Activated CD8-positive, alpha-beta memory T cell treated with anti-CD3 and anti-CD28 coated beads, Interleukin-2, amount 10 ng/mL, durations not matched to agents 7 days and 5 days (primary cell): ENCODE measurements at places on chromosomes 2 and 18.

DNA sequence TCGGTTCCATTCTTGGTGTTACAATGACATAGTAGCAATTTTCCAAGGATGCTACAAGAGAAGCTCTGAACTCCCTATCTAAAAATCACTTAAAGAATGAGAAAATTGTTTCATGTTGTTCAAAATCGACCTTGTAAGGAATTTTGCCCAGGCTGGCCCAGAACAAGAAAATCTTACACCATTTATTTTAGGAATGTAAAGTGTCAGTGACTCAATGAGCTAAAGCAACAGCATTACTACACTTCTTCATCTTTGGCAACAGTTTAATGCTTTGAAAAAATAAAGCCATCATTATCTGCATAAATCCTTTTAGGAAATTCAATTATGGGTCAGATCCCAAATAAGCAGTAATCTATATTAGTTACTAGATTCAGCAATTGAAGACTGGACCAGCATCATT is 38.6 kb downstream of the SLC25A12 start:
- no peak for DNase-seq

GRCh38 chr2:148906124-148906523 is 31.1 kb downstream of the KIF5C start:
- DNase-seq, result no peak

DNA sequence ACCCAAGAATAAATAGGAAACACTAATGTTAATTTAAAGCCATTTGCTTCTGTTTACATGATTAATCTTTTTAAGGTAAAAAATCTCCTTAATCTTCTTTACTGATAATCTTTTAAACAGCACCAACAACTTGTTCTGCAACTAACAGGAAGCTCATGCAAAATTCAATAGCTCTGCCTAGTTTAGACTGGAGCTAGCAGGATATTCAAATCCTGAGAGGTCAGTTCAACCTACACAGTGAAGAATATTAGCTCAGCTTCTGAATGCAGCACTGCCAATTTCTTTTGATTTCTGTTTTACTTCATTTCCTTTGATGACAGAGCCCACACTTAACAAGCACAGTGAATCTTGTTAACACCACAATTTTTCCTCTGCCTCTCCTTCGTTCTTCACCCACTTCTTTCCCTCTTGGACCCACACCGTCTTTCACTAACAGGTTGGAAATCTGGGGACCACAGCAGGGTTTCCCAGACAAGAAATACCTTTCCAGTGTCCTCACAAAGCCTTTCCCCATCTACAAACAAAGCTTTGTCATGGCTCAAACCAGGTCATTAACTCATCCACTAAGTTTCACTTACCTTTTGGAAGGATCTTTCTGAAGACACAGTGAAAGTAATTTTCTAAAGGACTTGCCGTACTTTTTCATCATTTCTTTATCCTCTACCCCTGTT is 109.8 kb downstream of the STK39 start:
- no peak for DNase-seq

DNA sequence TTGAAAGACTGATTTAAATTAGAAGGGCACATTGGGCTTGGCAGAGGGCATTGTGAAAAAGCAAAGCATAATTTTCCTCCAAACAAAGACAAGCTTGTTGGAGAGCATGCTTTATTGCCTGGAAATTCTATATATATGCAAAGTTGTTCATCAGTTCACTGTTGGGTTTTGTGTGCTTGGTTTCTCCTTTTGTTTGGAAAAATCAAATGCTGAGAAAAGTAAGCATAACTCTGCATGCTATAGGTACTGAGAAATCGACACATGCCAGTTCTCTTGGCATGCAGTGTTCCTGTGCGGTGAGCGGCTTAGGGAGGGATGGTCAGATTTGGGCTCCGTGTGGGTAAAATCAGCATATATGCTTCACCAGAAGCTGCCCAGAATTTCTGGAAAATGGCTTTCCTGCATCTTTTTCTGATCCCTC is 161.0 kb downstream of the RAPGEF4 start:
- DNase-seq, result no peak

DNA sequence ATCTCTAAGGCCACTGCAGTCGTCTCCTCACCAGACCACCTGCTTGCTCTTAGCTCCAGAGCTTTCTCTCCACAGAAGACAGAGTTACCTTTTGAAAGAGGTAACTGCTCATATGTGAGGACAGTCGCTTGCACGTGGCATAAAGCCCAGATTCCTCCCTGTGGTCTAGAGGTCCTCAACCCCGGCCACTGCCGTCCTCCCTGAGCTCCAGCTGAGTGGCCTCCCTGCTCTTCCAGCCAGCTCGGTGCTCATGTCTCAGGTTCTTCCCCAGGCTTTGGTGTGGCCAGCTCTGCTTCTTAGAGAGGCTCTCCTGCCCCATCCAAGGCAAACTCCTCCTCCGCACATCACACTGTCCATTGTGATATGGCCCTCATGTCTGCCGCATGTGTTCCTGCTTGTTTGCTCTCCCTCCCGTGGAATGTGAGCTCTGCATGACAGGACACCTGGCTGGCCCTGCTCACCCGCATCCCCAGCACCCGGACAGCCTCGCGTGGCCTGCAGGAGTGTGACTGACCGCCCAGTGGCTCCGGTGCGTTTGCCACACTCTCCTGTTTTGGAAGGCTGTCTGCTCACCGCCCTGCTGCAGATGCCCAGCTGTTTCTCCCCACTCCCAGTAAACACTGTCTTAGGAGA is 91.5 kb upstream of the LDLRAD4 start:
- DNase-seq, result no peak

GRCh38 chr2:227592694-227593387 is 5.9 kb upstream of the SCYGR2 start:
- DNase-seq, result no peak

DNA sequence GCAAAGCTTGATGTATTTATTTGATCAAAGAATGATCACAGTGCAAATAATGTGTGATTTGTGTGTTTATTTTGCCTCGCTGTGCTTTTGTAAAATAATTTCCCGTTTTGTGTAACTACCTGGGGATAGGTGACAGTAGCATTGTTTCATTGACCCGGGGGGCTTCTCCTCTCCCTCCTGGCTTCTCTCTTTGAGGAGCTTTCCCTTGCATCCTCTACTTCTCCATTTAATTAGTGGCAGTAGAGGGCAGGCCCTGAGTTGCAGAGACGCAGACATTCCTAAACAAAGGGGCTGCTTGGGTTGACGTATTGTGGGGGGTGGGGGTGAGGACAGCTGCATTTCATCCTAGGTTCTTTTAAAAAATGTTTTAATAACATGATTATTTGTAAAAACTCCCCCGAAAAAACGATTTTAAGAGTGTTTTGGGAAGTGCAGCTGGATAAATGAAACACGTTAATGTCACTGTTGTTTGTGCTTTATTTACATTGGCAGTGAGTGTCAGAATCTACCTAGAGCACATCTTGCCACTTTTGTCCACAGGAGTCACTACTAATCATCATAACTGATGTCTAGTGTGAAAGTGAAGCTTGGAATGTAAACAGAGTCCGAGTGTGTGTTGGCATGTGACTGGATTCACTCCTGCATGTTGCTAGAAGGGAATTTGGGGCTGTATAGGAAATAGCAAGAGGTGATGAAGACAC is 2.2 kb downstream of the NEDD4L start:
- DNase-seq, result no peak

- DNase-seq, result peak; percentile 85
Measured at GRCh38 chr2:43174368-43174916, 52.0 kb downstream of the ZFP36L2 start.

GRCh38 chr2:100934504-100935371 is 67.4 kb upstream of the RPL31 start:
- DNase-seq, result no peak

- DNase-seq, result no peak
Measured at GRCh38 chr2:9150906-9151305, 55.7 kb upstream of the ASAP2 start.

- no peak for DNase-seq
Measured at GRCh38 chr2:172734711-172735581, 699 bp upstream of the RAPGEF4 start.

GRCh38 chr2:173914055-173914927 is 50.9 kb downstream of the SP3 start:
- DNase-seq, result no peak

DNA sequence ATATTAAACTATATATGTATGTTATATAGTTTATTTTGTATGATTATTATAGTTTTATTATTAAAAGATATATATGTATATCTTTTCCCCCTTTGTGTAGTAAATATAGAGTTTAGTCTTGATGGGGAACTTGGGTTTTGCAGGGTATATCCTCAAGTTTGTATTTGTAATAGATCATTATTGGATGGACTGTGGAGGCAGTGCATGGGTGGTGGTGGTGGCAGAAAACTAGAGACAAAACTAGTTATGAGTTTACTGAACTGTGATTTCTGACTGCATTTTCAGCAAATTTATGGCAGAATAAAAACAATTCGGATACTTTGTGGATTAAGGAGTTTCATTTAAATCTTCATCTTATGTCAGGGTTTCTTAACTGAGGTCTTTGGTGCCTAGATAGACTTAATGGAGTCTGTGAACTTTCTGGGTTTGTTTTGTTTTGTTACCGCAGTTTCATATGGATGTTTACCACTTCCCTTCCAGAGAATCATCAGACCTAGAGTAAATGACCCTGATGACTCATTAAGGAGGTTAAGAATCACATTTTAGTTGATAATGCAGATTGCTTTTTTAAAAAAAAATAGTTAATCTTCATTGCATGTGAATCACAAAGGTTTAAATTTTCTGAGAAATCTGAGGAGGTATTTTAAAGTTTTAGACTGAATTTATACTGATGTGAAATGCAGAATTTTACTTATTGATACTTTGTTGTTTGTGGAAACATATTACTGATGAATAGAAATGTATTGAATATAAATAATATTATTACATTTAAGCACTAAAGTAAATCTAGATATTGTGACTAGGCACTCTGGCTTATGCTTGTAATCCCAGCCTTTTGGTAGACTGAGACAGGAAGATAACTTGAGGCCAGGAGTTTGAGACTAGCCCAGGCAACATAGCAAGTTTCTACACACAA is 14.5 kb downstream of the EPC2 start:
- no peak for DNase-seq

DNA sequence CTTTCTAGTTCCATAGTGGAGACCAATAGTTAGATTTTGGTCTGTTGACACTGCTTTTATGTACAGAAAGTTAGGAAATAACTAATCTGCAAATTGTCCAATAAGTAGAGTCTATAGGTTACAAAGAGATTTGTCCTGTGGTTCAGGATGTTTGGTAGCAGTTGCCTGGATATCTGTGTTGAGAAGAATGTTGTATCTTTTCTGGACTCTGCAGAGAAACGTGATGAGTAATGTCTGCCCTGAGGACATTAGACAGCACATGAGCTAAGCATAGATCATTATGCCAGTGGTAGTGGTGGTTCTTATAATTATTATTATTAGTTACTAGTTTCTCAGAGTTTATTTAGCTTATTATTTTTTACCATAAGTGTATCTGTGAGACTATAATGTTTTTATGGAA is 65.8 kb downstream of the ANKRD62 start:
- DNase-seq, result no peak

DNA sequence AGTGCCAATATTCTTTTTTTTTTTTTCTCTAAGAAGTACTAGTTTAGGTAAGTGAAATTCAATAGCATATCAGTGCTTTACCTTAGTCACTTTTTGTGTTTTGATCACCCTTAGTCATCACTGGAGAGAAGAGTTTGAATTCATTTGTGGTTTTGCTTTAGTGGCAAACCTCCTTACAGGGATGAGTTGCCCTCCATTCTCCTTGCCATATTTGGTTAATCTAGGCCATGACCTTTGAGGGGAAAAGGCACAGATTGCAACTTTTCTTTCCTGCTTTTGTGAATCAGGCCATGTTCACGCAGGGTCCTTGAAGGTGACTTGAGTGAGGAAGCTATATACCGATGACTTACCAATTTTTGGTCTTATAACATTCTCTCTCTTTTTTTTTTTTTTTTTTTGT is 34.4 kb downstream of the PLEKHA3 start:
- peak; percentile 73 for DNase-seq

GRCh38 chr18:41378598-41378997 is 576.4 kb upstream of the PIK3C3 start:
- DNase-seq, result no peak

DNA sequence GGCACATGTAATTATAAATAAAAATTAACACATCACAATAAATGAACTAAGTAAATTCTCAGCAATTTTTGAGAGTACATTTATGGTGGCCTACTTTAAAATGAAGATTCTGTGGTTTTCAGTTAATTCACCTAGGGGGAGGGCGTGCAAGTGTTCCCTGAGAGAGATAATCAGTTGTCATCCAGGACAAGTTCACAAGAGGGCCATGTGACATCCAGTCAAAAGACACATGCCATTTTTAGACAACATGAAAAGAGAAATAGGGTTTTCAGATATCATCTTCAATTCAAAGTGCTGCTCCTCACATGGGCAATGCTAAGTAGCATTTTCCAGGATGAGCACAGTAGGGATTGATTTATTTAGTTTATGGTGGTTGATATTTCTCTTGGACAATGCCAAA is 393.7 kb downstream of the STK39 start:
- no peak for DNase-seq

GRCh38 chr2:26009567-26009963 is 24.3 kb upstream of the RAB10 start:
- DNase-seq, result no peak

- DNase-seq, result no peak
Measured at GRCh38 chr2:177553176-177553884, 160.8 kb downstream of the AGPS start.

DNA sequence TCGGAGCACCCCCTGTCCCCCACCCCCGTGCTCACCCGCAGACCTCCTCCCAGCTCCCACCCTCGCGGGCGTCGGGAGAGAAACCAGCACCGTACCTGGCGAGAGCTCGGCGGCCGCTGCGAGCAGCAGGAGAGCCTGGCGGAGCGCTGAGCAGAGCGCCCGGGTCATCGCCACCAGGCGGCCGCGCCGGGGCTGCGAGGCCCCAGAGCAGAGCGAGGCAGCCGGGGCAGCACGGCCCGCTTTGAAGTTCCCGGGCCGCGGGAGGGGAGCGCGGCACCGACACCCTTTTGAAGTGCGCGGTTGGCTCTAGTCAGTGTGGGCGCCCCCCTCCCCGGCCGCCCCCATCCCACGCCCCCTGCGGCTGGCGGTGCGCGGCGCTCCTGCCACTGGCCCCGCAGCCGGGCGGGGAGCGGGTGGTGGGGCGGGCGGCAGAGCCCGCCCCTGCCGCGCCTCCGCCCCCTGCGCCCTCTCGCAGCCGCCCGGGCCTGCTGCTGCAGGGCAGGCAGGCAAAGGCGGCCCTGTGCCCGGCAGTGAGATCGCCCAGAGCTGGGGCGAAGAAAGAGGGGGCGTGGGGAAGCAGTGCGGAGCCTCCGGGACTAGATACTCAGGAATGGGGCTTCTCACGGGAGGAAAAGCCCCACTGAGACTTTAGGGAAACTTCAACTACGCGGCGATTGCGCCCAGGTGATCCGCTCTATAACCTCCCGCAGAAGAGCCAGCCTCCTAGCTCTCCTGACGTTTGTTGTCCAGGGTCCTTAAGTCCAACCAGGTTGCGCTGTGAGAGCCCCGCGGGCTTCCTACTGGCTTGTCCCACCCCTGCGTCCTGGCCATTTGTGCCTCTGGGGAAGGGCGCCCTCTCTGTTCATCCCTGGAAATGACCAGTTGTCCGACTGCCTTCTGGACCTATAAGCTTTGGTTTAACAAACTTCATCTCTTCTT is at the start of gene ACVR1C:
Gene ACVR1C, minus strand, starts transcription at position 388 of the 939 bp plus-strand sequence. Its CDS starts 220 bp downstream, at position 168.
- peak; percentile 81 for DNase-seq

DNA sequence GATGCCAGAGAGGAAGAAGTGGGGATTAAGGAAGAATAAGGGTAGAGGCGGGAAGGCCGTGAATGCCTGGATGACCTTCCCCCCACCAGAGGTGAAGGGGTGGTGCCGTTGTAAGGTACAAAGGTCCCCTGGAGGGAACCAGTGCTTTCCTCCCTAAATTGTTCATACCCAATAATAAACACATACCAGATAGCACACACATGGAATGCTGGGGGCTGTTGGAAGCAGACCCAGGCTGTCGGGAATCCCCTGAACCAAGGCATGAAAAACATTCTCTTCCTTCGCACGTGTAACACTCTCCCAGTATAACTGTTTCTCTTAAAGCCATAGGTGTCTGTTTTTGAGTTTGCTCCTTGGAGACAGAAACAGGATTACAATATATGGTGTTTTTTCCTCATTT is 107.1 kb upstream of the CTAGE1 start:
- DNase-seq, result no peak
